ENCODE measurements at places on chromosomes 7 and 10.

DNA sequence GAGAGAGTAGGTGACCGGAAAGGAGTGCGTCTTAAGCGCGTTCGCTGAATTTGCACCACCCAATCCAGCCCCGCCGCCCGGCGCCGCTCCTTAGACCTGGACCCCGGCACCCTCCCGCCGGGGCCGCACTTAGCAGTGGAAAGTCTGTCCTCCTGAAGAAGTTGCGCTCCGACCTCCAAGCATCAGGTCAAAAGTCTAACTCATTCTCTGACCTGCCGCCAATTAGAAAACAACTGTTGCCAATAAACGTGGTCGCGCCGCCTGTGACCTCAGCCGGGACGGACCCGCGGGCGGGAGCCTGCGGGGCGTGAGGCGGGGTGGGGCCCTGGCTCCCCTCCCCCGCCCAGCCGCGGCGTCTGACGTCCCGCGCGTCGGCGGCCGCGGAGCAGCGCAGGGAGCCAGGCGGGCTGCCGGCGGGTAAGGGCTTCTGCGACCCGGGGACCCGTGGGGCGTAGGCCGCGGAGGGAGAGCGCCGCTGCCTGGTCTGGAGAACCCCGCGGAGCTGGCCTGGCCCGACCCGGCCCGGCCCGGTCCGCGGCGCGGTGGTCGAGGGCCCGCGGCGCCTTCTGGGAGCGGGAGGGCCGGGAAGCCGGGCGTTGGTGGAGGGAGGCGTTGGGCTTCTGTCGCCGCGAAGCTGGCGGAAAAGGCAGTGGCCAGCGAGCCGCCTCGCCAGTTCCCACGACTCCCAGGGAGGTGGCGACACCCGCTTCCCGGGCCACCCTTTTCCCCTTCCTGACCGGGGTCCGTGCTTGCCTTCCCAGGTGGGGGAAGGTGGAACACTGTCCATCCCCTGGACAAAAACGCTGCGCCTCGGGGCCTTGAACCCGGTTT lies at the start of gene BCAP29:
TSS of gene BCAP29 (plus strand) at position 362 of the 831 bp plus-strand sequence. CDS start 527 bp downstream, outside the sequence.
- DNase-seq = peak; percentile 57

GRCh38 chr7:44887293-44887692 lies 2.0 kb upstream of the PURB start:
- no peak for DNase-seq

GRCh38 chr7:36210291-36210922 lies 57.4 kb downstream of the EEPD1 start:
- DNase-seq = no peak

GRCh38 chr10:35585903-35586535 lies 19.1 kb upstream of the GJD4 start:
- DNase-seq = no peak

DNA sequence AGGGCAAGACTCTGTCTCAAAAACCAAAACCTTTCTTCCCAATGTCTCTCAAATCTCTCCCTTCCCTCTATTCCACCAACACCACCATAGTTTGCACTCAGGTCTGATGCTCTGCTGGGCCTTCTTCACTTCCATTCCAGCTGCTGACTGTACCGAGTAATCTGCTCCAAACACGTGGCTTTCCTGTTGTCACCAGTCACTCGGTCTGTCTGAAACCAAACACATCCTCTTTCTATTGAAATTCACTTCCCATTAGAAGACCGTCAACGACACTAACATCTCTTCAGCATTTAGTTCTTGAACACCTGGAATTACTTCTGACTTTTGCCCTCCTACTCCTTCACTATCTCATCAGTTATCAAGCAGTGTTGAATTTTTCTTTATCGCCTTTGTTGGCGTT lies 4.7 kb upstream of the NRF1 start:
- DNase-seq = no peak

DNA sequence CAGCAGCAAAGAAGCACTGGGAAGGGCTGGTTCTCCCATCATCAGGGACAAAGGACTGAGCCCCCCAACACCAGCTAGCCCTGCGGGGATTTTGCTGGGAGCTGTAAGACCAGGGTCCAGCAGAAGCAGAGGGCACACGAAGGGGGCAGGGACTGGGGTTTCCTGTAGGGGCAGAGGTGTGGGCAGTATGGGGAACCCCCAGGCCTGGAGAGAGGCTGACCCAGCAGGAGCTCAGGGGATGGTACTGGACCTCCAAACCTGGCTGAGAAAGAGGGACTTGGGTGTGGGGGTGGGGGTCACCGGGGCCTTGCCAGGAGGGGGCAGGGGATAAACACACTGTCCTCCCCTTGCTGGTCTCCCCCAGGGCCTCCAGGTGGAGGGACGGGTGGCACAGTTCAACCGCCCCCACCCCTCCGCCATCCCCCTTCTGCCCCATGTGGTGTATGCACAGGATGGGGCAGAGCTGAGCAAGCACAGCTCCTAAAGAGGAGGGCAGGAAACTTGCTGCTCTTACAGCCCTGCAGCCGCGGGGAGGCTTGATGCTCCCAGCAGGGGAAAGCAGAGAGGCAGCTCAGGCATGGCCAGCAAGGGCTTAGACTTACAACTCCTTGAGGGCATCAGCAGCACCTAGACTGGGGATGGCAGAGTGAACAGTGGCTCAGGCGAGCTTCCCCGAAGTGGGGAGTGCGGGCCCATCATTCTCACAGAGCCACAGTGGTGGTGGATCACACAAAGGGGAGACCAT lies 12.4 kb upstream of the RET start:
- DNase-seq = no peak

- no peak for DNase-seq
These were observed 258.7 kb upstream of the SLC26A5 start for GRCh38 chr7:103704701-103705100.

DNA sequence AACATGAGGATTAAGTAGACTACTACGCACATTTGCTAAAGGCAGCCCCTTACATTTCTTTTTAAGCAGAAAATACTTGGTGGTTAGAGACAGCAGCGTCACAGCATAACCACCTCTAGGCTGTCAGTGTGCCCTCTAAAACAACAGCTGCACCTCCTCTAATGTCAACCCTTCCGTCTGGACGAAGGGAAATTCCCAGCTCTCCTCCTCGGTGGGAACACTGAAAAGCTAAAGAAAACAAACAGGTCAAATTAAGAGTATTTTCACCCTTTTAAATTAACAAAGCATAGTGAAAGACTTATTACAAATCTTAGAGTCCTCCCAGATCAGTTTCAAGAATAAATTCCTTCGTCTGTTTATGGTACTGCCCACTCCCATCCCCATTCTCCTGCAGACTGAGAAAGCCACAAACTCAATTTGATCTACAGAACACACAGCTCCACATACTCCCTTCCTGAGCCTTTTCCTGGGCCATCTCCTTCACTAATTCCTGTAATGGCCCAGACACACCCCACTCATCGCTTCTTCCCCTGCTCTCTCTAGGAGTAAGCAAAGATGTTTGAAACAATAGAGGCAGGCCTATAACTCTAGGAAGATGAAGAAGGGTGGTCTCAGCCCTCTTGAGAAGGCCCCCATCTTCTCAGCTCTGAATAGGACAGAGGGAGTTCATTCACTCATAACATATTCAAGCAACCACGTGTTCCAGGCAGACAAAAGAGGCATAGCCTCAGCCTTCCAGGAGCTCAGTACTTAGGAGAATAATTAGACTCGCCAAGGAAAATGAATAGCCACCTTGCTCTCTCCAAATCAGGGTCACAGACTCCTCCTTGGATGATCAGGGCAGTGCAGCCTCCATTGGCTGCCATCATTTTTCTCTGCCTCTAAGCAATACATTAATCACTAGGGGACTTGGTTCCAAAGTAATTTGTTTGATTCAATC lies 47.5 kb upstream of the HNRNPH3 start:
- DNase-seq = no peak

DNA sequence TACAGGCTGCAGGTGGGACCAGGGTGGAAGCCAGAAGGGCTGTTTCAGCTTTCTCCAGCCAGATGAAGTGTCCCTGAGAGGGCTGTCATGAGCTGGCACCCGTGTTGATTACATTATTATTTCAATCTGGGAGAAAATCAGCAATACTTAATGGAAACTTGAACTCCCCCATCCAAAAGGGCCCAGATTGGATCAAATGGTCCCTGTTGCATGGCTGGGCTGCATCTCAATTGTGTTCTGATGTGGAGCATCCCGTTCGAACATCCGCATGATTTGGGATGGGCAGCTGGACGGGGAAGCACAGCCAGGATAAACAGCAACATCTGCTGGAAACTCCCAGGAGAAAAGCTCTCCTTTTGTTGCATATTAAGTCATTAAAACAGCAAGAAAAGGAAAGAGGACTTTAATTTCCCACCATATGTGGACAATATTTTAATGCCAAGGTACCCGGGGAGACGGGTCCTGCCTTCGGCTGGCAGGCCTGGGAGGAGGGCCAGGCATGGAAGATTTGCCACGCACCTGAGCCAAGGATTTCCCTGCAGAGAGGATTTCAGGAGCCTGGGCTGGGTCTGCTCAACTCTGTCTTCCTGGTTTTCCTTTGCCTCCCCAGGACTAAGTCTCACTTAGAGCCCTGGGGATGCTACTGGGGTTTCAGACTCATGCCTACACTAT lies 52.4 kb downstream of the NPTX2 start:
- no peak for DNase-seq

- DNase-seq = no peak
These were observed 201.8 kb downstream of the GLRX3 start for GRCh38 chr10:130337696-130338635.

DNA sequence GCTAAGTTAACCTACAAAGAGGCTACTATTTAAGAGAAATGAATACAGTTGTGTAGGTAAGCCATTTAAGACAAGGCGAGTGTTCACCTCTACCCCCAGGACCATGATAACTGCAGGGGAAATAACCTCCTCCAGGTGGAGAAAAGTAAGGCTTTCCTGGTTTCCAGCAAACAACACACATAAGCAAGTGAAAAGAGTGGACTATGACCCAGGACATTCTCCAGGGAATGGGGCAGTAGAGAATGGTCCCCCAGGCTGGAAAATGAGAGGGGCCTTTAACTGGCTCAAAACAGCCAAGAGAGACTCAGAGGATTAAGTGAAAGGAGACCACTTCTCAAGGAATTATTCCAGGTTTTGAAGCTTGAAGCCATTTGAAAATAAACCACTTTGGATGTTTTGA lies 101.0 kb upstream of the GJD4 start:
- DNase-seq = no peak

DNA sequence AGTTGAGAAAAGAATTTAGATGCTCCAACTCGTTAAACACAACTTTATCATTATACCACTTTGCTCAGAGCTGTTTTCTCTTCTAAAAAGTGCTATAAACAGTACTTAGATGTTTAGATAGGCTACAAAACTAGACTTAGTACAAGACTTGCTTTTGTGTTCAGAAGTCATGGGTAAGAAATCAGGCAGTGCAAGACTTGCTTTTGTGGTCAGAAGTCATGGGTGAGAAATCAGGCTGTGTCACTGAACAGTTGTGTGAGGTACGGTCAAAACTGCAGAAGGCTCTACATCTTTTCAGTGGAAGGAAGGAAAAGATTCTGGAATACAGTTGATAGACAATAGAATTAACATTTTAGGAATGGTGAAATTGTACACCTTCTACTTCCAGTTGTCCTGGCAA lies 239.7 kb downstream of the DNAJB9 start:
- no peak for DNase-seq

GRCh38 chr10:59269651-59270050 lies 92.7 kb downstream of the FAM13C start:
- DNase-seq = no peak

DNA sequence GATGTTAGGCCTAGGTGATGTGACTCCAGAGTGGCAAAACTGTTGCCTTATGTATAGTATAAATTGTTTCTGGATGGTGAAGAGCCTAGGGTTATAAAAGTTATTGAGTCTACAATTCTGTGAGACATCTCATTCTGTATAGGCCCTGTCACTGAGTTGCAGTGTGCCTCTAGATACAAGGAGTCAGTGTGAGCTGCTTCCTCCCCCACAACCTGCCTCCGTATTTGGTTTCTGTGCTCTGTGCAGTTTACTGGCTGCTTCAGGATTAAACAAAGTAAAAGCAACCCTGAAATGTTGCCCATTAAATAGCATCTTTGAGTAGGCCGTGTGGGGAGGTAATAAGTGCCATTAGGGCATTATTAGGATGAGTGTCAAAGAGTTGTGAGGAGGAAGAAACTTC lies 1.9 kb upstream of the IFRD1 start:
- DNase-seq = no peak

DNA sequence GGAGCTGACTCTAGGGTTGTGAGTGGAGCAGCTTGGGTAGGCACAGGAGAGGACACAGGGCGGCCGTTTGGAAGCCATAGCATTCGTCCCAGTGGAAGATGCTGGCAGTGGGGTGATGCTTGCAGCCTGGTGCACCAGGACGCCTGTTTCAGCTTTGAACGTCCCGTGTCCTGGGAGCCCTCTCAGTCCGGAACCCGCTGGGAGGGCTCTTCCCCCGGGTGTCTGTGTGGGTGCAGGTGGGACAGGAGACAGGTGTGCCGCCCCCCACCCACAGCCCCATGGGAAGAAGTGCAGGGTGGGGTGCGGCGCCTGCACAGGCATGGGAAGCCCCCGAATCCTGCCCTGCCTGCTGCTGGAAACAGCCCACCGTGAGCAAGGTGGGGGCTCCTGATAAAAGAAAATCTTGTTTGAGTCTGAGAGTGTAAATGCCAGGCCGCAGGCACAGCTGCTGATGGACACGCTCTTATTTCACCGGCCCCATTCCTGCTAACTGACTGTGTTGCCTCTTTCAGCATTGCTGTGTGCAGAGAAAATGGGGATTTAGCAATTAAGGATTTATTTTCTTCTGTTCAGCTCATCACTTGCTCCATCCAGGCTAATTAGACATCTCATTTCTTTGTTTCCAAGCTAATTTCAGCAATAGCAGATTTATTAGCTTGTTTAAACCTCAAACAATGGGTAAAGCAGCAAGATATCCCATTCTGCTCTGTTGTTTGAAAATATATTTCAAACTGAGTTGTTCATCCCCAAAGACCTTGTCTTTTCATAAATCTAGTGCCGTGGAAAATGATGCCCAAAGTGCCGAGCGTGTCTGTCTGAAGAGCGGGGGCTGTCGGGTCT lies 54.9 kb upstream of the DPYSL4 start:
- DNase-seq = no peak

DNA sequence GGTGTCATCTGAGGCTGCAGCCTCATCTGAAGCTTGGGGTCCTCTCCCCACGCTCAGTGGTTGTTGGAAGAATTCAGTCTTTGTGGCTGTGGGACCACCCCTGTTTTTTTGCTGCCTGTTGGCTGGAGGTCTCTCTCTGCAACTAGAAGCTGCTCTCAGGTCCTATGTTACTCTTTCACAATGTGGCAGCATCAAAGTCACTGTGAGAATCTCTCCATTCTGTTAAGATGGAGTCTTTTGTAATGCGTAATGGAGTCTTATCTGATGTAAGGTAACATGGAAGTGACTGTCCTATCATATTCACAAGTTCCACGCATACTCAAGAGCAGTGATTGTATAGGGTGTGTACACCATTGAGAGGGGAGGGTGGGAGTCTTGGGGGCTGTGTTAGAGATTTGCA lies 24.9 kb downstream of the TSPAN13 start:
- DNase-seq = no peak

DNA sequence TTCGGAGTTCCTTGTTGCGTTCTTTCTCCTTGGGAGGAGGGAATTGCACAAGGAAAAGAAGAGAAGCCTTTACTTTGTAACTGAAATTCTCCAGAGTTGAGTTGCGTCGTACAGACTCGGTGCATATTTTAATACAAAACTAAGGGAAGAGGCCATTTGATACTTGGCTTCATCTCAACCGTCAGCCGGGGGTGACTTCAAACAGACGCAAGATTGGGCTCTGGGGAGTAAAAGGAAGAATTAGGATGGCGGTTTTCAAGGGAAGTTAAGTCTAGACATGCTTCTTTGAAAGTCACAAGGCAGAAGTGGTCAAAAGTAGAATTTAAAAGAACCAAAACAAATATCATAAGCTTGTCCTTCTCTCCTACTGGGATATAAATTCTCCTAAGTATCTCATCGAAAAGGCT lies 1.6 kb downstream of the PRR15 start:
- peak; percentile 22 for DNase-seq

GRCh38 chr7:24660546-24660945 lies 87.3 kb downstream of the PALS2 start:
- DNase-seq = peak; percentile 49

- DNase-seq = no peak
These were observed 7.5 kb downstream of the ANKIB1 start for GRCh38 chr7:92253251-92253650.

Data from AG10803 (cell line).